Smooth muscle cell of the brain vasculature (primary cell): ENCODE measurements at places on chromosomes 7 and 10.

DNA sequence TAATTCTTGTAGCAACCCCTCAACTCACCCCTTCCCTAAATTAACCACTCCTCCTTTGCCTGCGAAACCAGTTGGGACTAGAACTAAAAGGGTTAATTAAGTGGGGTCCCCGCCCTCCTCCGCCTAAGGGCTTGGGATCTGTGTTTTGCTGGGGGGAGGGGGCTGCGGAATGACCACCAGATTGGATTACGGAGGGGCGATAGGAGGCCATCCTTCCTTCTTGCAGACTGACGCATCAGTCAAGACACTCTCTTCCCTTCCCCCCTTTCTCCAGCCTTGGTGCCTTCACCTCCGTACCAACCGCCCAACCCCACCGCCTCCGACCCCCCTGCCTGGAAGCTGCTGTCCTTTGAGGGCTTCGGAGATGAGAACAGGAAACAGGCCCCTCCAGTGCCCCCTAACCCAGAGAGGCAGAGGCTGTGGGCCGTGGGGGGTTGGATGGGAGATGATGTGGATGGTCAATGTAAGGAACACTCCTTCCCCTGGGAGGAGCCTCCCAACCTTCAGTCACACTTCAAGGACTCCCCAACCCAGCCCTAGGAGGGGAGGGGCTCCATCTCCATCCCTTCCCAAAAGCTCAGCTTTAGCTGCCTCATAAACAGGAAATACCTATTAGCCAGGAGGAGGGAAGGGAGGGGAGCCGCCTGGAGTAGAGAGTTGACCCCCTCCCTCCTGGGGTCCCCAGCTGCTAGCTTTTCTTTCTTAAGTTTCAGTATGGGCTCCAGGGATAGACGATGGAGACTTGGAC lies 997 bp upstream of the LDB1 start:
- peak; percentile 89 for DNase-seq

DNA sequence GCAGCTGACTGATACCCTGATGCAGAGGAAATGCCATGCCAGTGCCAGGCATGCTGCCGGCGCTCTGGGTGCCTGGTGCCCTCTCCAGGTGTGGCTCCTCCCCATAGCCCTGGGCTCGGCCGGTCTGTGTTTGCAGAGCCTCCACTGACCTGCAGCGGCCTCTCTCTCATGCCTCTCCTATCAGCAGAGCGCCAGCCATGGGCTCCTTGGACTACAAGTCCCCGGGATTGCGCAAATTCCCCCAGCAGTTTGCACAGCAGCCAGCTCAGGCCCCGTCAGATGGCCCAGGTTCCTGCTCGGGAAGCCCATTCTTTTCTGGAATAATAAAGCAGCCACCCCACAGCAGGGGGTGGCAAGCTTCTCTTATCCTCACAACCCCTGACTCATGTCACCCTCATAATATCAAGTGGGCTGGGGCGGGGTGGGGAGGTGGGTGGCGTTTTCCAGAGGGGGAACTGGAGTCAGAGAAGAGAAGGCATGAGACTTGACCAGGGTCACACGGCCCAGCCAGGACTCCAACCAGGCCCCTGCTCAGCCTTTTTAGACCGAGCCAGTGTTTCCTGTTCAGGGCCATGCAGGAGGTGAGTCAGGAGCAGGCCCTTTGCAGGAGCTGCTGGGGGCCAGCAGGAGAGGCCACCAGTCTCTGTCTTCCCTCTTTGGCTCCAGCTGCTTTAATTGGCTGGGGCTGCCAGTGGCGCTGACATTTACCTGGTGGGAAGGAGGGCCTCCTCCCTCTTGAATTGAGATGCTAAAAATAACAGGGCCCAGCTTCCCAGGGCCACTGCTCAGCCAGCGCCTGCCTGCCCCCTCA lies 58.6 kb downstream of the ZMIZ1 start:
- DNase-seq, result no peak

DNA sequence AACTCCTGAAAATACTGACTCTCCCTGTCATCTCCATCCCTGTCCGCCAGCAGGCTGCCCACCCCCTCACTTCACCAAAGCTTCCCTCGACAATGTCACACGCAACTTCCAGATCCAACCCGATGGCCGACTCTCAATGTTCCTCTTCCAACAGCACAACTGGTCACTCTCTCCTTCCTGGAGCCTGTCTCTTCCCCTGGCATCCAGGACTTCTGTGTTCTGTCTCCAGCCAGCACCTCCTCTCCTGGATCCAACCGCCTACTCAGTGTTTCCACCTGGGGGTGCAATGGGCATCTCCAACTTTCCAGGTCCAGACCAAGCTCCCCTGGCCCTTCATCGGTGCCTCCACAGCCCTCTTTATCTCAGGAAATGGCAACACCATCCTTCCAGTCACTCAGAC lies 8.6 kb downstream of the CPA5 start:
- no peak for DNase-seq

DNA sequence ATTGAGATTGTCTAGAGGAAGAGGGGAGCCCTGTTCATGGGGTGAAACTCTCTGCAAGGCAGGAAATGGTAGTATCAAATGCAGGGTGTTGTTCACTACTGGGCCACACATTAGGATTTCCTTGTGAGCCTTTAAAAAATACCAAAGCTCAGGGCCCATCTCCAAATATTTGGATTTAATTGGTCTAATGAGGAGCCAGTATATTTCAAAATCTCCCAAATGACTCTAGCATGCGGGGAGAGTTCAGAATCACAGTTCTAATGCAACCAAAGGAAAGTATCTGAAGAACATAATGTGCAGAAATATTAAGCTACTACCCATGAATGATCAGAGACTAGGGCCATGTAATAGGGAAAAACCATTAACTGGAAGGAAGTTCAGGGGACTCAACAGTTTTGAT lies 27.3 kb downstream of the JCAD start:
- DNase-seq, result no peak

DNA sequence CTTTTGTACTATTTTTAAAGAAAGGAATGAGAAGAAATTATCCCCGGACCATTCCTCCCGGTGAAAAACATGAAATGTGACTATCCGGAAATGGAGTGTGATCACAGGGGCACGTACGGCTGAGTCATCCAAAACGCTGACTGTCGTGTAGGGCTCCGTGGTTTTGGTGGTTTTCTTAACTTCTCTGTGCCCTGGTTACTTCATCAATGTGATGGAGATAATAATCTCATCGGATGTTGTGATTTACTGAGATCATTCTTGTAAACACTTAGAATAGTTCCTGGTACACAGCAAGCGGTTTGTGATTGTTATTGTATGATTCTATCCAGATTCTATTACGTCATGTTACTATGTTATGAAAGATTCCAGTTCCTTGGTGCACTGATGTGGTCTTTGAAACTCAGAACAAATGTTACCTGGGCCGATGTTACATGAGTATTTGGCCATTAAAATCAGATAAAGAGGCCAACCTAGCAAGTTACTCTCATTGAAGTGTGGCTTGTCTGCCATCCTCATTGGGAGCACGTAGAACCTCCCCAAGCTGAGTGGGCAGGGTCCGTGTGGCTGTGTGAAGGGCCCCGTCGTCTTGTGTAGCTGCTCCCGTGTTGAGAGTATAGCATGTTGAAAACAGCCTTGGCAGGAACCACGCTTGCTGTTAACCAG lies 99.5 kb downstream of the CAMK1D start:
- peak; percentile 62 for DNase-seq

GRCh38 chr10:5903563-5903962 lies 13.5 kb downstream of the FBH1 start:
- no peak for DNase-seq

- no peak for DNase-seq
These were observed 21.7 kb downstream of the LARP4B start for GRCh38 chr10:909831-910230.

DNA sequence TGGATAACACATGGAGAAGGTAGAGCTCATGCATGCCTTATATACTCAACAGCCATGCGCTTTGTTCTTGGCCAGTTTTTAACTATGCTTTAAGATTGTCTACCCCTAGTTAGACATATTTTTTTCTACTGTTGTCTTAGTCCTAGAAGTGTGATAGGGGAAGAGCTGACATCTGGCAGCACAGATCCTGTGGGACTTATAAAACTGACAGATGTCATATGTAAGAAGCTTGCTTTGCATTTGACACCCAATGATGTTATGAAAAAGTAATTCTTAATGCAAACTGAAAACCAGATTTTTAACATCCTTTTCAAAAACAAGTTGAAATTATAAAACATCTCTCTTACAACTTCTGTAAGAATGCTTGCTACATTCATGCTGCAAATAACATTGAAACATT lies 715.9 kb upstream of the LRRN3 start:
- DNase-seq, result no peak
